ENCODE measurements at places on chromosomes 7 and 10.

DNA sequence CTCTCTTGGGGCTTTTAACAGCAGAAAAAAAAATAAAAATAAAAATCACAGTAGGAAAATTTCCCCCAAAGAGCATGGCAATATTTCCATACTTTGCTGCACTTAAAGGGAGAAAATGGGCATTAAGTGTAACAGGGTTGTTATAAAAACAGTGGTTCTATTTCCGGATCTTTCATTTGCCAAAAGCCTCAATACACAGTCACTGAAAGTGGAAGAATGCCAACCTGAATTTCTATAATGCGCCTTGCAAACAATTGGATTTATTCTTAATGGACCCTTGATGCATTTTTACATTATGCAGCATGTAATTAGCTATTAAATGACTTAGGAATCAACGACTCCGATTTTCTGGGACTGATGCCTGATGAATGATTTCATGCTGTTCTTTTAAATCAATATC is 127.6 kb upstream of the NANOS1 start:
- DNase-seq = no peak

DNA sequence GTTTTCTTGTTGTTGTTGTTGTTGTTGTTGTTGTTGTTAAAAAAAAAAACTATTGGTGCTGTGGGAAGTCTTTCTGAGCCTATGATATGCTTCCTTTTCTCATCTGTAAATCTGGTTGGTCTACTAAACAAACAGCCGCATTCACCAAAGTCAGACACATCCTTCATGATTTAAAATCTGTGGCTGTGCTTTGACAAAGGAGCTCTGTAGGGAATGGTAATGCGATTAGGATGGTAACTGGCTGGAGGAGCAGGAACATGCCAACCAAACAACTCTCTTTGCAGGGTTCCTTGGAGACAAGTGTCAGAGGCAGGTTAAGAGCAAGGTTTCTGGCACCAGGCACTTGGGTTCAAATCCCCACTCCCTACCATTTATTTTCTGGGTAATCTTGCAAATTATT is 14.9 kb upstream of the SP4 start:
- DNase-seq = no peak

GRCh38 chr7:152699079-152699478 is 23.1 kb upstream of the XRCC2 start:
- DNase-seq = no peak

GRCh38 chr7:104800307-104800706 is 213.7 kb upstream of the KMT2E start:
- no peak for DNase-seq

GRCh38 chr10:1323951-1324350 is 267.8 kb downstream of the WDR37 start:
- no peak for DNase-seq

GRCh38 chr10:116699471-116700150 is 42.8 kb downstream of the HSPA12A start:
- DNase-seq = no peak

- DNase-seq = no peak
Measured at GRCh38 chr10:24569330-24569796, 154.3 kb downstream of the ARHGAP21 start.

GRCh38 chr10:72027498-72027897 is 60.9 kb downstream of the SPOCK2 start:
- DNase-seq = no peak

DNA sequence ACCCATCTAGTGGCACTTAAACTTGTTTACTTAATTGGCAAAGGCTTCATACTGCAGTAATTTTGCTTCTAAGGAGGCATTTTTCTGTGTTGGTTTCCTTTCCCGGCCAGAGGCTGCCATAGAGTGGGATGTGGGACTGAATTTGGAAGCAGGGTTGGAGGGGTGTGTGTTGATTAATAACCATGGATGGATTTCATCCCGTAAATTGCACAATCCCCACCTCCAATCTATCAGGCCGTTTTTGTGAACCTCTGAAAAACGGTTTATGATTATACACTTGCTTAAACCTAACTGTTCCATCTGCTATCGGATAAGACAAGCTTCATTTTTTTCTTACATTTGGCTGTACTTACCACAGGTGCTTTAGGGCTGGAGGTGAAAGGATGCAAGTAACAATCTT is 1.3 kb downstream of the TMEM60 start:
- no peak for DNase-seq

DNA sequence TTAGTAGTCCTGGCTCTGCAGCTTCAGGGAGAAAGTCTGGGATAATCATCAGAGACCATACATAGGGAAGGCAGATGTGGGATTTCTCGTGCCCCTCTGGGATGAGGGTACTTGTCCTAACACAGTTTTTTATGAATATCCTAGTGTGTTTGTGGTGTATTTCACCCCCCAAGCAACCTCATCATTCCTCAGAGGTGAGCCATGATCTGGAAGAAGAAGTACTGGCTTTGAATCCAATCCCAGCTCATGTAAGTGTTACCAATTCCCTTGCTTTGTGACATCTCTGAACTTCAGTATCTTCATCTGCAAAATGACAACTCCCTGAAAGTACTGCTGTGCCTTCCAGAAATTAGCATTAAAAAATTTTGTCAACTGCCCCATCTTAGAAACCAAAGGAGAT is 347.5 kb upstream of the ZMIZ1 start:
- DNase-seq = no peak

DNA sequence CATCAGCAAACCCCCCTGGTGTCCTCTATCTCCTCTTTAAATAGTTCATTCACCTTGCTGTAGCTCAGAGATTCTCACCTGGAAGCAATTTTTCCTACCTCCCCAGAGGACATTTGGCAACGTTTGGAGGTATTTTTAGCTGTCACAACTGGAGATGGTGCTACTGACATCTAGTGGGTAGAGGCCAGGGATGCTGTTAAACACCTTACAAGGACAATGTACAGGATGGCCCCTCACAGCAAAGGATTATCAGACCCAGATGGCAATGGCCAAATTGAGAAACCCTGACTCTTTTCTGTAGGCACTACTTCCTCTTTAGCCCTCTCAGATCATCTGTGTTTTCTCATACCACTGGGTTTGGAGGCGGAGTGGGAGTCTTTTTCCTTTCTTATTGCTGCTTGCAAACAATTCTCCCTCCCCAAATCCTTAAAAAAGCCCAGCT is 13.2 kb upstream of the TRA2A start:
- no peak for DNase-seq

DNA sequence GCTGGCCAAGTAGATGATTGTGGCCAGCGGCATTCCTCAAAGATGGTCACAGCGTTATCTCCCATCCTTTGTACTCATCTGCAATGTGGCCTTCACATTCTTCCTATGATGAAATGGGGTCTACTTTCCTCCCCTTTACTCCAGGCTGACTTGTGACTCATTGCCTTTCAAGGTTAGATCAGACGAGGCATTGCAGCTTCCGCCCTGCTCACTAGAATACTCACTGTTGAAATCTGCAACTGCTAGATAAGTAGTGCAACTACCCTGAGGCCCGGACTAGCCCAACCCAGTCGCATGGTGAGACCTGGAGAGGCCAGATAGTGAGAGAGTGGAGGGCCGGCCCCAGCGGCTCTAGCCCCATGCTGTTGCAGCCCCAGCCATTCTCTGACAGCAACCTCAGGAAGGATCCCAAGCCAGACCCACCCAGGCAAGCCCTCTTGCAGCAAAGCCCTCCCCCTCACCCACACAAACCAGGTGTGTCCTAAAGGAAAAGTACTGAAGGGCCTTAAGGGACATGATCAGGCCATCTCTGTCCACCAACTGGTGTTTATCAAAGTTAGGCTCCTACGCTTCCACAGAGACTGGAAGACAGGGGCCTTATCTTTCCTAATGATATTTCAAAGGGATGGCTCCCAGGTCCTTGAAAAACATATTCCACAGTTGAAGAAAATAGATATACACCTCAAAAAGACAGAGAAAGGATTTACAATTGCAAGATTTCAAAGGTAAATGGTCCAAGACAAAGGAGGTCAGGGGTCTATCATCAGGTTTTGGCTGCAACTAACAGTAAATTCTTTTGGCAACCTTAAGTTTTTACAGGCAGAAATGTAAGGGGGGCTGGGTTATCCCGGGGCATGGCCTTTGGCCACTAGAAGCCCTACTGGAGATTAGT is 107.2 kb upstream of the TRIM24 start:
- DNase-seq = no peak

DNA sequence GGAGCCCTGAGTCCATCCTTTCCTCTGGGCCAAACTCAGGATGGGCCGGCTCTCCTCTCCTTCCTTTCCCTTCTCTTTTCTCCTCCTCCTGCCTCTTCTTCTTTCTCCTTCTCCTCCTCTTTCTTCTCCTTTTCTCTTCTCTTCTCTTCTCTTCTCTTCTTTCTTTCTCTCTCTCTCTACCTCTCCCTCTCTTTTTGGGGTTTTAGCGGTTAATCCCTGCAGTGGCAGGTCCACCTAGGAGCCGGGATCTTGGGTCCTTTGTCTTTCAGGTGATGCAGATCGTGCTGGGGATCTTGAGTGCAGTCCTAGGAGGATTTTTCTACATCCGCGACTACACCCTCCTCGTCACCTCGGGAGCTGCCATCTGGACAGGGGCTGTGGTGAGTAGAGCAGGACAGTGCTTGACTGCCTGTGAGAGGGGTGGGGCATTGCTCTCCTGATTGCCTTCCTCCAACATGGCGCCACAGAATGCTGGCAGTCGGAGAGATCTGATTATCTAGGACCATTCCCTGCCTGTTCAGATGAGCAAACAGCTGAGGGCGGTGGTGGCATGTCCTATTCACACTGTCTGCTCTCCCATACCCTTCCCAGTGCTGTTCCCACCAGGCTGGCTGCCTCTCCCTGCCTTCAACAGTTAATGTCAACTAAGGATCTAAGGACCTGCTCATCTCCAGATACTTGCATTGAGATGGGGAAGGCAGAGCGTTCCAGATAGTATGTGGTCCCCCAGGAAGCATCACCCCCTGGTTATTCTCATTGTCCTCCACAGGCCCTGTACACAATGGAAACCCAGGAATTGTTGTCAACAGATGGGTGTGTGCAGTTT is 1.6 kb downstream of the TMEM176A start:
- no peak for DNase-seq

- no peak for DNase-seq
Measured at GRCh38 chr7:78770422-78771410, 682.8 kb downstream of the MAGI2 start.

DNA sequence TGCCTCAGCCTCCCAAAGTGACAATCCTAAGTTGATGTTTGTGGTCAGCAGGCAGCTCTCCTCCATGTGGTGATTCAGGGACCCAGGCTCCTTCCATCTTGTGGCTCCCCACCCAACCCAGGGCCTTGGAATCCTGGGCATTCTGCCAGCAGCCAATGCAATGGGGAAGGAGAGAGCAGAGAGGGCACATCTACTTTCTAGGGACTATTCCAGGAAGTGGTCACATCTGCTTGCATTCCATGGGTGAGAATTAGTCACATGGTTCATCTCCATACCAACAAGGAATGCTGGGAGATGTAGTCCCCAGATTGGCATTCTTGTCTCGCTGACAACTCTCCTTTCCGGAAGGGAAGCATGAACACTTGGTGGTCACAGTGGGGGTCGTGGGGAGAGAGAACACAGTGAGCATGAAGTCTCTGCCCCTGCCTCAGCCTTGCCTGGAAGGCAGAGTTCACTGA is 9.9 kb upstream of the SRRM3 start:
- no peak for DNase-seq

GRCh38 chr7:134480730-134481129 is 21.8 kb upstream of the AKR1B1 start:
- DNase-seq = no peak

- DNase-seq = no peak
Measured at GRCh38 chr7:133364959-133365690, 112.2 kb downstream of the EXOC4 start.

DNA sequence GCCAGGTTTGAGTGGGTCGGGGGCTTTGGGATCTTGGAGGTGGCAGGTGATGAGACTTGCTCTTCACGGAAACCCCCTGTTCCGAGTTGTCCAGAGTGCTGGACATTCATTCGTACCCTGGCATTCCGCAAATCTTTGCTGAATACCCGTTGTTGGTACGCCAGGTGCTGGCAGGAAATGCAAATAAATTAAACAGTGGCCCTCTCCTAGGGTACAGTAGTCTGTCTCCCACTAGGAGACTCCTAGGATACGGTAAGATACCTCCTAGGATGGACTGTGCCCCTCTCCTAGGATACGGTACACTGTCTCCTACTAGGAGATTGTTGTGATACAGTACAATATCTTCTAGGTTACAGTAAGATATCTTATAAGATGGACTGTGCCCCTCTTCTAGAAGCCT is 544 bp downstream of the SEC23IP start:
- DNase-seq = no peak

- DNase-seq = no peak
Measured at GRCh38 chr10:75495434-75496190, 64.2 kb downstream of the LRMDA start.

- DNase-seq = no peak
Measured at GRCh38 chr7:135827391-135827790, 78.8 kb upstream of the FAM180A start.

GRCh38 chr7:145331076-145331475 is 495.2 kb upstream of the TPK1 start:
- DNase-seq = no peak

- no peak for DNase-seq
Measured at GRCh38 chr10:30383356-30383755, 34.3 kb upstream of the MTPAP start.

DNA sequence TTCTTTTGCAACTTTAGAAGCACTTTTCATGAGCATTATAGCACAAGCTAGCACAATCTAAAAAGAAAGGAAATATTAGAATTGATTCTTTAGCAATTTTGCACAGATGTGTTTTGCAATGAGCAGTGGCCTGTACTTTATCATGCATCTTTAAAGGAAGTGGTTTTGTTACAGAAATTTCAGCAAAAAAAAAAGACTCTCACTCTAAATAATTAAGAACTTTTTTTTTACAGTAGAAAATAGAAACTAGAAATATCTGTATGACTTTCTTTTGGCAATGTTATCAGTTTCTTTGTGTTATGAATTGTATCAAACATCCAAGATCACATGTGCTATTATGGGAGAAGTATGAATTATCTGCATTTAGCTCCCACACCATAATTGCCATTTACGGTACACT is 195.7 kb upstream of the KLF6 start:
- no peak for DNase-seq

- DNase-seq = no peak
Measured at GRCh38 chr7:43490016-43490415, 92.9 kb upstream of the STK17A start.

GRCh38 chr7:43856316-43856715 is 13.0 kb downstream of the MRPS24 start:
- DNase-seq = no peak

GRCh38 chr7:137753948-137754851 is 92.6 kb downstream of the DGKI start:
- no peak for DNase-seq

- DNase-seq = no peak
Measured at GRCh38 chr10:22230158-22230833, 12.5 kb upstream of the EBLN1 start.

DNA sequence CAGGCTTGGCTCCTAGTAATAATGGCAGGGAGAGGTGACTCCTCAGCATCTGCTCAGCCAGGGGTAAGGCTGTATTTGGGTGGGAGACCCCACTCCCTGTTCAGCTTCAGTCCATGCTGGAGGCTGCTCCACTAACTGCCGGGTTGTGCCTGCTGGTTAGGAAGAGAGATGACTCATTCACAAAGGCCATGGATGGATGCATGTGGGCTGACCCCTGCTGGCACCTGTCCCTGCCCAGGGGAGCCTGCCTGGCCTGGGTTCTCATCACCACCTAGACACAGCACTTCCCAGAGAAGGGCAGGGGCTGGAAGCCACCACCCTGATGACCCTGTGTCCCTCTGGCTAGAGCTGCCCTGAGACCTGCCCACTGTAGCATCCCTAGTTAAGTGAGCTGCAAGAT is 59.0 kb downstream of the VSTM4 start:
- no peak for DNase-seq

Data from activated gamma-delta T cell treated with Interleukin-2 at 50 U/mL for 16 hours (primary cell).